ENCODE measurements at places on chromosomes 2 and 18. TPM values are rescaled to one million over a fixed set of nuclear protein-coding genes. Genes with fewer than 3 reads are reported as not detected.

GRCh38 chr2:65299246-65299645 is 71.6 kb downstream of the ACTR2 start:
- DNase-seq: no peak

GRCh38 chr18:10100941-10101701 is 187.3 kb downstream of the VAPA start:
- peak; percentile 19 for DNase-seq

DNA sequence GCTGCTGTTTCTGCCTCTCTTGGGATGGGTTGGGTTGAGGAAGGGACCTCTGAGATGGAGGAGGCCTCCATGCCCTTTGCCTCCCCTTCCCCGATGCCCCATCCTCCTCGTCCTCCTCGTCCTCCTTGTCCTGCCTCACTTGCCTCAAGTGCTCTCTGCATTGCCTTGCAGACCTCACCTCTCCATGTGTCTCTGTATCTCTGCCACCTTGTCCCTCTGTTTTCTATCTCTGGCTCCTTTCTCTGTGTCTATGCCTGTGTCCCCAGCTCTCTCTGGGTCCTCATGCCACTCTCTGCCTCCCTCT is 87.5 kb downstream of the MCFD2 start:
- no peak for DNase-seq

Gene ZSCAN30
- total RNA-seq: 10.3 TPM

Gene NFE2L2
- total RNA-seq: 32.3 TPM

DNA sequence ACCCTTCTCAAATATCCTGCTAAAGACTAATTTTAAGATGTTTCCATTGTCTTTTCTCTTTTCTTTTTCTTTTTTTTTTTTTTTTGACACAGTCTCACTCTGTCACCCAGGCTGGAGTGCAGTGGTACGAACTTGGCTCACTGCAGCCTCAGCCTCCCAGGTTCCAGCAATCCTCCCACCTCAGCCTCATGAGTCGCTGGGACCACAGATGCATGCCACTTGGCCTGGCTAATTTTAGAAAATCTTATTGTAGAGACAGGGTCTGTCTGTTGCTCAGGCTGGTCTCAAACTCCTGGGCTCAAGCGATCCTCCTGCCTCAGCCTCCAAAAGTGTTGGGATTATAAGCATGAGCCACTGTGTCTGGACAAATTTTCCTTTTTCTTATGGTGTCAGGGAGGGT is 167.5 kb downstream of the MCFD2 start:
- no peak for DNase-seq

GRCh38 chr2:134391751-134392160 is 137.9 kb downstream of the MGAT5 start:
- no peak for DNase-seq

DNA sequence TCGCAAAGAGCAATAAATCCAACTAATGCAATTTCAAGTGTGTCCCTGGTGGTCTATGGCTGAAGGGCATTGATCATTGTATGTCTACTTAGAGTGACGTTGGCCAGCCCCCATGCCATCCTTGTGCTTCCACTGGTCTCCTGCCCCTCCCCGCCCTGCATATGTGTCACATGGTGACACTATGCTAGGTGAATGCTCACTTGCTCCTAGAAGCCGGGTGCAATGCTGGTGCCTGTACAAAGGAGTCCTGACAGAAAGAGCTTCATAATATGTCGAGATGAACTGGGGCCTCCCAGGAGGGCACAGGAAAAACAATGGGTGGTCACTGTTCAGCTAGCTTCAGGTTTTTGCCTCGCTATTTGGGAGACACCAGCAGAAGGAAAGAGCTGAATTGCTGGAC is 5.9 kb upstream of the TRABD2A start:
- DNase-seq: peak; percentile 41

Data from H1 (cell line).